Activated T-helper 2 cell treated with anti-CD3 and anti-CD28 coated beads, Interferon-gamma antibody, Interleukin-2, Interleukin-4, amounts not matched to agents 10 μg/mL and 5 μg/mL and 100 μg/mL, durations not matched to agents 14 hours and 24 hours and 36 hours (primary cell): ENCODE measurements at places on chromosomes 5 and 9.

GRCh38 chr5:125559296-125559695, 812.9 kb upstream of the ZNF608 start:
- DNase-seq, result no peak

GRCh38 chr9:114837923-114838322, 32.1 kb upstream of the TNFSF15 start:
- no peak for DNase-seq

- no peak for DNase-seq
Observed at GRCh38 chr9:22169243-22169642, 160.1 kb upstream of the CDKN2B start.

DNA sequence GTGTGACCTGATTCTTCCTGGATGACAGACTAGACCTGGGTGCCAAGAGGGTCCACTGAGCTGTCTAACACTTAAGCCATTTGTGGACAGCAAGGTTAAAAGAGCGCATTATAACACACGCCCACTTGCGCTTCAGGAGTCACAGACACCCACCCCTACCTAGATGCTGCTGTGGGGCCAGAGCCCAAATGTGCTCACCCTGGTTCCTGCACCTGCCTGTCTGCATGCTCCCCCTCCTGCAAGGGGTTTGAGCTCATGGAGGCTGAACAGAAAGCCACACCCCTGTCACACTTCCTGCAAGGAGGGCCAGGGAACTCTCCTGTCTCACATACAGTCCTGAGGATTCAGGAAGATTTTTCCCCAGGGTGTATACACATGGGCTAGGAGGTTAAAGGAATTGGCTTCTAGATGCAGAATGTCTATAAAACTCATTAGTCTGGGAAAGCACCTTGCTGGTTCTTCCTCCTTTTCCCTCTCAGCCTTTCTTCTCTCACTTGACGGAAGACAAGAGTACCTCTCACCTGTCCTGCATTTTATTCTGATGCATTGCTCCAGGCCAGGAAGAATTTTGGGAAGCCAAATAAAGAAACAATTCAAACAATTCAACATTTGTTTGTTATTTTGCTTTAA, 87.4 kb upstream of the LHFPL2 start:
- DNase-seq, result no peak

GRCh38 chr5:180086816-180087399, 15.3 kb upstream of the RNF130 start:
- no peak for DNase-seq

- DNase-seq, result no peak
Observed at GRCh38 chr9:73565833-73566465, 414.3 kb downstream of the ANXA1 start.

DNA sequence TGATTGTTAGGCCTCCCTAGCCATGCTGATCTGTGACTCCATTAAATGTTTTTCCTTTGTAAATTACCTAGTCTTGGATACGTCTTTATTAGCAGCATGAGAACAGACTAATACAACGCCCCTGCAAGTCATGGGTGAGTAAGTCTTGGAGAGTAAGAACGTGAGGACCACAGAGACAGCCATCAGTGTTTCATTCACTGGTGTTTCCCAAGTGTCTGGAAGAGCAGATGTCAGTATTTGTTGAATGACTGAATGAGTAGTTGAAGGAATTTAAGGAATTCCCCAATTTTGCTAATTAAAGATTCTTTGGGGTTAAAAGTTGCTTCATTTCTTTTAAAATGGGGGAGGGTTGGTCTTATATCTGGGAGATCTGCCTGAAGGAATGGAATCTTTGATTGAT, 178.8 kb downstream of the TRIO start:
- no peak for DNase-seq

GRCh38 chr9:121744002-121744686, 92.7 kb downstream of the DAB2IP start:
- DNase-seq, result peak; percentile 29

DNA sequence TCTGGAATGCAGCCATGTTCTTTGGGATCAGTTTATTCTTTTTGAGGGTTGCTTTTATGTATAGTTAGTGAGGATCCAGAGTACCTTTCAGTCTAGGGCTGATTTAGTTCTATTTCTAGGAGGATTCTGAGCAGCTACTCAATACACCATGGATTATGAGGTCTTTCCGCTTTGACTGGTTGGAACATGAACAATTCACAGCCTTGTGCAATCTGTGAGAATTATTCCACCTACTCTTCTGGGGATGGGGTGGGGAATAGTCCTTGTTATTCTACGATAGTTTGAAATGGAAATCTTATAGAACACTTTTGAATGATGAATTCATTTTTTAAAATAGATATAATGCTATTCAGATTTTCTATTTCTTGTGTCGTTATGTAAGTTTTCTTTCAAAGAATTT, 212.3 kb upstream of the ARRDC3 start:
- no peak for DNase-seq

- DNase-seq, result no peak
Observed at GRCh38 chr5:178305801-178306200, 73.2 kb upstream of the PHYKPL start.

GRCh38 chr5:65192331-65192730, 289.4 kb downstream of the ADAMTS6 start:
- no peak for DNase-seq
